GM18507 (cell line): ENCODE measurements at places on chromosomes 6 and 20.

DNA sequence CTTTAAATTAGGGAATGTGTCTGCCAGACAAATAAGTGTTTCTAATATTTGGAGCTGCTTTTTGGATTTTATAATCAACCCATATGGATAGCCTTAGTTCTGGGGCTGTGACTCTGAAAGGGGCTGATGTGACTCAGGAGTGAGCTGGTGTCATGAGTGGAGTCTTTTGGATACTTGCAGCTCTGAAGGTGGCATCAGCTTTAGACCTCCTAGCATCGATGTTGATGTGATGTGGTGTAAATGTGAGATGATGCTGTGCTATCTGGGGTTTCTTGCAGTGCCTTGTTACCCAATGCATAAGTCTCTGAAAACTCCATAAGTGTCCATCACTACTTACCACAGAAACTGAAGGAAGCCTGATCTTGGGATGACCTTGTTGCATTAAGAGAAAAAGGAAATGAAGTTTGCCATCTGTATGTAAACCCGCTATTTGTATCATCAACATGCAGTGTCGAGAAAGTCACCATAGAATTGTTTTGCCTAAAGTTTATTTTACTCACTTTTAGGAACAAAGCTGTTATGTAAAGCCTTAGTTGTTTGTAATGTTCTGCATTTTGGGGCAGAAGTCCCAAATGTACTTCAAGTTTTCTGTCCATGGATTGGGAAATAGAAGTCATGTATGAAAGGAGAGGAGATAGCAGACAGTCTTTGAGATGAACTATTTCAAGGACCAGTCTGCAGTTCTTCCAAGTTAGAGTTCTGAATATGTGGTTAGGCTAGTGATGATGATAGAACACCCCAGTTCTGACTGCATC is 8.0 kb downstream of the FOXO3 start:
- no peak for DNase-seq

GRCh38 chr20:24813936-24814335 is 135.1 kb upstream of the CST7 start:
- DNase-seq = no peak

GRCh38 chr6:46381579-46381978 is 109.7 kb downstream of the RCAN2 start:
- no peak for DNase-seq

- DNase-seq = no peak
Observed at GRCh38 chr20:44780226-44780625, 30.1 kb downstream of the RIMS4 start.

- DNase-seq = no peak
Observed at GRCh38 chr6:2063547-2063946, 181.9 kb downstream of the GMDS start.

- no peak for DNase-seq
Observed at GRCh38 chr6:42123379-42124103, 18.9 kb downstream of the C6orf132 start.

GRCh38 chr6:111573892-111574797 is 31.5 kb downstream of the TRAF3IP2 start:
- DNase-seq = no peak

DNA sequence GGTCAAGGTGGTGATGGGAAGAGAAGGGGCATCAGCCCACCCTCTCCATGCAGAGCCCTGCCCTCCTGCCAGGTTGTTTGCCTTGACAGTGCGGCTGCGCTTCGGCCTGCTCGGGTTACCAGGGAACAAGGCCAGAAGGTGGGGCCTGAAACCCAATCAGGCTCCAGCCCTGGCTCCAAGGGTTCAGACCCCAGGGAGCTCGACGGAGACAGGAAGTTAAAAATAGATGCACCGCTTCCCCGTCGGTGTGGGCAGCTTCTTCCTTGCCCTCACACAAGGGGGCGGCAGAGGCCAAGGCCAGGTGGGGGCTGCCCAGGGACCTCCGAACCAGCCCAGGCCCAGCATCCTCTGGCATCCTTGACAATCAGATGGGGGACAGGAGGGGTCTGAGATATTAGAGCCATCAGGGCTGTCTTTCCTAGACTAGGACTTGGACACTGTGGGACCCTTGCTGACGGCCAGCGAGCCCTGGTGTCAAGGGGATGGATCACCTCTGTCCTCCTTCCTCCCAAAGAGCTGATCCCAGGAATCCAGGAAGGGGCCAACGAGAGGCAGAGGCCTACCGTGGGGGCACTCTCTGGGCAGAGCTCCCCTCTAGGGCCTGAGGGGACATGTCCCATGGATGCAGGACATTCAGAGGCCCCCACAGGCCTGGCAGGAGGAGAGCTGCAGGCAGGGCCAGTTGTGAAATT is 65.2 kb downstream of the RIPOR3 start:
- no peak for DNase-seq

DNA sequence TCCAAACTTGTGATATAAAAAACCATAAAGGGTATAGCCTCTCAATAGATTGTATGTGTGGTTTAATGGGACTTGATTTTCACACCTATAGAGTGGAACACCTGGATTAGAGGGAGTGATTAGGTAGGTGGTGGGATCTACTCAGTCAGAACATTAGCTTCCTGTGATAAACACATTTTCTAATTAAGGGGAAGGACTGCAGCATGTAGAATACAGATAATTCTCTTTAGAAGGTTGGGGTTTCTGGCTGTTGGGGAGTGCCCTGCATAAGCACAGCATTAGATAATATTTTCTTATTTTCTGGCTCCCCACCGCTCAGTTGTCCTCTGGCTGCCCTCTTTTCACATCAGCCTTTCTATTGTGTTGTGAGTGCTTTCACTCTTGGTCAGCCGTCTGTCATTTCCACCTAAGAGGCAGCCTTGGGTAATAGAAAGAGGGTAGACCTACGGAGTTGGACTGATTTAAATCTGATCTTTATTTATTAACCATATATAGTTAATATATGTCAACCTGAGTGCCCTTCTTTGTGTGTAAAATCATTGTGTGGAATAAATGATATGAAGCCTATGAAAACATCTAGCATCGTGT is 8.0 kb downstream of the CSE1L start:
- no peak for DNase-seq

DNA sequence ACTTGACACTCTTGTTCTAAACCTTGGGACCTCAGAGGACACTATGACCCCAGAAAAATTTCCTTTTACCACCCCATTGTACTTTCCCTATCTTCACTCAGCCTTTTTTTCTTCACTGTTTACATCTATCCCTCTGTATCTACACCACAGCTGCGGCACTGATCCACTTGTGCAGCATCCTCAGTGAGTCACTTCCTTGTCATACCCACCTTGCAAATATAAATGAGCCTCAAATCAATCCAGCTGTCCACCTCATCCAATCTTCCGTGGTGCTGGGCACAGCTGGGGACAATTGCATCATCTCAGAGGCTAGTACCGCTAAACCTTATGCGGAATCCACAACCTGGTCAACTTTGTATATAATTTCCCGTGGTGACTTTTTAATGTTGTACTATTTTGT is 710.5 kb downstream of the QKI start:
- DNase-seq = no peak

GRCh38 chr6:154230910-154231595 is 125.5 kb downstream of the IPCEF1 start:
- DNase-seq = no peak

DNA sequence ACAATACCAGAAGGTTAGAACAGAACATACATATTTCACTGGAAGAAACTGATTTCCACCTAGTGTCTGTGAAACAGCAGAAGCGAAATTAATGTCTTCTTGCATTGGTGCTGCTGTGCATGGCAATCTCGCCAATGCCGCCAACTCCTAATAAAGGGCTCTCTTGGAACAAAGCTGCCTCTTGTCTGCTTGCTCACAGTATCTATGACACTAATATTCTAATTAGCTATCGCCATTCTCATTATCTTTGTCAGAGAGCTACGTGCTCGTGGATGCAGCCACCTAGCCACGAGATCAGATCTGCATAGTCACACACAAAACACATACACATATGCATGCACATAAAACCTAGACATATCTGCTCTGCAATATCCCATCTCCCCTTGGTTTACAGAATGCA is 145.9 kb upstream of the OLIG3 start:
- DNase-seq = no peak

DNA sequence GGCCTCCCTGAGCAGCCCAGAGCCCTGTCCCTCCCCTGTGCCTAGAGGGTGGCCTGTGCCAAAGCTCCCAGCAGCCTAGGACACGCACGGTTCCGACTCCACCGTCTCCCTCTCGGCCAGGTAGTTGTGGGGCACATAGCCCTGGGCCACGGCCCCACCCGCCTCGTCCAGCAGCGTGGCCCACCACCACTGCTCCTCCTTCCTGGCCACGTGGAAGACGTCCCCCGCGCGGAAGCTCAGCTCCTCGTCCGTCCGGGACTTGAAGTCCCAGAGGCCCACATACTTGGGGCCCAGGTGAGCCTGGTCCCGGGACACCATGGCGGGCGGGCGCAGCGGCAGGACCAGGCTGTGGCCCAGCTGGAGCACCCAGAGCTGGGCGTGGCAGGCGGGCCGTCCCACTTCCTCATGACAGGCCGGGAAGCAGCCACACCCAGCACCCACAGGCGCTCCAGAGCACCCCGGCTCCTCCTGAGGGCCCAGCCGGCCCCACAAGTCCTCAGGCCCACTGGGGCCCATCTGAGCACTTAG is at the start of gene PTK6:
TSS of gene PTK6 (minus strand) at position 380 of the 528 bp plus-strand sequence. CDS start at position 318, 62 bp downstream.
- DNase-seq = no peak

- DNase-seq = no peak
Observed at GRCh38 chr6:56335726-56336125, 88.3 kb upstream of the COL21A1 start.

DNA sequence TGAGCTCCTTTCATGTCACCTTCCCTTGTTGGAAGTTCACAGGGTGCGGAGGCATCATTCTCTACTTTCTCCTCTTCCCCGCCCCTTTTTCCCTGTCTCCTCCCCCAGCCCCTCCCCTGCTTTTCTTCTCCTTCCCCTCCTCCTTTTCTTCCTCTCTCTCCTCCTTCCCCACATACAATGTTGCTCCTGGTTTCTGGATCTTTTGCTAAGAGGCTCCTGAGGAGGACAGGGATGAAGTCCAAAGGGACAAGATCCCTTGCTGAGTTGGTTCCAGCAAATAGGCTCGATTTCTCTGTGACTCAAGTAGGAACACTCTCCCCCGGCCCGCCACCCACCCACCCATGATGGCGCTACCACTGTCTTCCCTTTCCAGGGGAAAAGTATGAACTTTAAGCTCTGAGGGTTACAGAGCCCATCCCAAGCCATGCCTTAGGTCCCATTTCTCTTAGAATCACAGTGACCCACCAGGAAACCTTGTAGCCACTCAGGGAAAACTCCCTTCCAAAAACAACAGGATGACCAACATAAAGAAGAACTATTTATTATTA is 852 bp upstream of the TFEB start:
- DNase-seq = no peak

- no peak for DNase-seq
Observed at GRCh38 chr6:118397671-118398465, 150.2 kb upstream of the PLN start.

DNA sequence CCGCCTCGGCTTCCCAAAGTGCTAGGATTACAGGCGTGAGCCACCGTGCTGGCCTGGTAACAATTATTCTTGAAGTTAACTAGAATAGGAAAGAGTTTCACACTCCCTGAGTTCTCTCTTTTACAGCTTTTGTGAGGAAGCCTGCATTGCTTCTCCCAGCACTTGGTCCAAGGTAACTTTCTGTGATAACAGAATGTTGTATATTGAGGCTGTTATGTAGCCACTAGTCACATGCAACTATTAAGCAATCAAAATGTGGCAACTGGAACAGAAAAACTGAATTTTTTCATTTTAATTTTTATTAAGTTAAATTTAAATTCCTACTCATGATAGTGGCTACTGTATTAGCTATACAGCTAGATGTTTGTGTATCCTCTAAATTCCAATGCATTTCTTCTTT is 2.5 kb downstream of the TRIM38 start:
- DNase-seq = no peak

GRCh38 chr20:7660165-7660564 is 280.1 kb downstream of the HAO1 start:
- DNase-seq = no peak

- DNase-seq = no peak
Observed at GRCh38 chr20:21159658-21160380, 33.9 kb downstream of the KIZ start.

- no peak for DNase-seq
Observed at GRCh38 chr20:6705106-6705766, 62.2 kb upstream of the BMP2 start.

DNA sequence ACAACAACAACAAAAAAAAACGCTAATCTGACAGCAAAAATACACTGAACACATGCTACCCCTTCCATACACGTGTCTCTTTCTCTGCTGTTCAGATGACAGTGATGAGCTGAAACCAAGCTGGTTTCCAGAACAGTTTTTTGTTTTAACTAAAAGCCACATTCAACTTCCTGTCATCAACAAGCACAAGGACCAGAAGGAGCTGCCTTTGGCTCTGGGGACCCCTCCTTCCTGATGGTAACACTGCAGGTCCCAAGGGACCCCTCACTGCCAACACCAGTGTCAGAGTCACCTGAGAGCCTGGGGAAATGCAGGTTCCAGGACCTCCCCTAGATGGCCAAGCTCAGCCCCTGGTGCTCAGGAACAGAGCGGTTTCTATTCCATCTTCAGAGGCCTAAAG is 6.0 kb downstream of the CST7 start:
- DNase-seq = peak; percentile 15

- DNase-seq = no peak
Observed at GRCh38 chr6:134925800-134926199, 24.1 kb downstream of the ALDH8A1 start.

DNA sequence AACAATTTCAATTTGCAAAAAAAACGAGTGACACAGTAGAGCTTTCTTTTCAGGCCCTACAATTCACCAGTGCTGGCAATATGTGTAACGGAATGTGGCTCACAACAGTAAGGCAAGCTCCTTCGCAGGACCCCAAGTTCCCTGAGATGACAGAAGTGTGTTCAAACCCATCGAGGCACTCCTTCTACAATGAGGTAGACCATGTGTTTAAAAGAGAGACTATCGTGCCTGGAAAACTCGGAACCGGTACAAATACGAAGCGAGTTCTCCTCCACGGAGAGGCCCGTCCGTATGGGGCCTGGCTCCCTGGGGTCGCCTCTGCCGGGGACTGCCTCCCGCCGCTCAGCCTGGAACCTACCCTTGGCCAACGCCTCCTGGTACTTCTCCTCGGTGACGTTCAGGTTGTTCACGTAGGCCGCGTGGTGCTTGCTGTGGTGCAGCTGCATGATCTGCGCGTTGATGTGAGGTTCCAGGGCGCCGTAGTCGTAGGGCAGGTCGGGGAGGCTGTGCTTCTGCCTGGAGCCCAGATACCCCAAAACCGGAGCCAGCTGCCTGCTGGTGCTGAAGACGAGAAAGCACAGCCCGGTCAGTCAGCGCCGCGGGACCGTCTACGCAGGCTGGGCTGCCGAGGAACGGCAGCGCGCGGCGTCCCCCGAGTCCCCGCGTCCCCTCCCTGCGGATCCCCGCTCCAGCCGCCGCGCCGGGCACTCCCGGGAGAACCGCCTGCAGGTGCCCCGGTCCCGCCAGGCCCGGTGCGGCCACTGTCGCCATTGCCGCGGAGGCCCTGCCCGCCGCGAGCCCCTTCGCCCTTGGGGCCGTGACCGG is 526 bp downstream of the SOD2 start:
- peak; percentile 17 for DNase-seq

- DNase-seq = no peak
Observed at GRCh38 chr20:62752181-62752670, 43.6 kb downstream of the NTSR1 start.
